ENCODE measurements at places on chromosomes 5 and 9. TPM values are rescaled to one million over a fixed set of nuclear protein-coding genes. Genes with fewer than 3 reads are reported as not detected.

THBS4 gene
- 27.5 TPM for polyA plus RNA-seq

ADAMTS6 gene
- 0.74 TPM for polyA plus RNA-seq

SPATA31E1 gene
- 0.05 TPM for polyA plus RNA-seq

CNTNAP3B gene
- 1.3 TPM for polyA plus RNA-seq
